ENCODE measurements at places on chromosomes 13 and 19.
A peak's percentile ranks its signal among the peaks of the same experiment; 100 is the strongest.

GRCh38 chr13:82412749-82413148 lies 1469.5 kb downstream of the SLITRK1 start:
- DNase-seq = no peak

DNA sequence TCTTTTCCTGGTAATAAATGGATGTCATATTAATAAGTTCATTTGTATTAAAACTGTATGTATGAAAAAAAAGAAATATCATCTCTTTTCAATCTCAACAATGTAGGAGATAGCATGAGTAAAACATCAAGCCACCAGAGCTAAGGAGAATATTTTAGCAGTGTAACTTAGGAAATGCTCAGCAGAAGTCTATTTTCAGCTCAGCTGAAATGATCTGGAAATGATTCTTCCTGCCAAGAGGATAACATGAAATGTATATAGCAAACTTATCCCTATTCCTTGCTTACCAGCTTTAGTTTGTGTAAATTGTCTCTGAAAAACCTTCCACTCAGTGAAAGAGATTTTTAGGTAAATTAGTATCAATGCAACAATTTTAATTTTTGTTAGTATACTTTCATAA lies 1194.4 kb downstream of the SLITRK1 start:
- no peak for DNase-seq

DNA sequence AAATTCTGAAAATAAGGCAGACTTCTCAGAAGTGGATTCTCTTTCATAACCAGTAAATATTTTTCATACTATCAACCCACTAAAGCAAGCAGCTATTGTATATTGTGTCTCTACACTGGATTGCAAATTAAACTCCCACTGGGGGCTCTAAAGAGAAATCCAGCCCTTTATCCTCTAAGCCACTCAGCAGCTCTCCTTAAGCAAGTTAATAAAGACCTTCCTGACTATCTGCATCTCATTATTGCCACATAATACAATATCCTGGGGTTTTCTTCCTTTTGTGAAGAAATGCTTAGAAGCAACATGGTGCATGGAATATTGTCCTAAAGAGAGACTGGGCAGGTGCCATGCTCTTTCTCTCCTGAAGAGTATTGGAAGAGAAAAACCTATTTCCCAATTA lies 521.3 kb downstream of the MYO16 start:
- no peak for DNase-seq

GRCh38 chr13:101527130-101527529 lies 74.7 kb downstream of the ITGBL1 start:
- no peak for DNase-seq

- no peak for DNase-seq
Observed at GRCh38 chr19:36668646-36669045, 2.0 kb upstream of the ZNF461 start.

DNA sequence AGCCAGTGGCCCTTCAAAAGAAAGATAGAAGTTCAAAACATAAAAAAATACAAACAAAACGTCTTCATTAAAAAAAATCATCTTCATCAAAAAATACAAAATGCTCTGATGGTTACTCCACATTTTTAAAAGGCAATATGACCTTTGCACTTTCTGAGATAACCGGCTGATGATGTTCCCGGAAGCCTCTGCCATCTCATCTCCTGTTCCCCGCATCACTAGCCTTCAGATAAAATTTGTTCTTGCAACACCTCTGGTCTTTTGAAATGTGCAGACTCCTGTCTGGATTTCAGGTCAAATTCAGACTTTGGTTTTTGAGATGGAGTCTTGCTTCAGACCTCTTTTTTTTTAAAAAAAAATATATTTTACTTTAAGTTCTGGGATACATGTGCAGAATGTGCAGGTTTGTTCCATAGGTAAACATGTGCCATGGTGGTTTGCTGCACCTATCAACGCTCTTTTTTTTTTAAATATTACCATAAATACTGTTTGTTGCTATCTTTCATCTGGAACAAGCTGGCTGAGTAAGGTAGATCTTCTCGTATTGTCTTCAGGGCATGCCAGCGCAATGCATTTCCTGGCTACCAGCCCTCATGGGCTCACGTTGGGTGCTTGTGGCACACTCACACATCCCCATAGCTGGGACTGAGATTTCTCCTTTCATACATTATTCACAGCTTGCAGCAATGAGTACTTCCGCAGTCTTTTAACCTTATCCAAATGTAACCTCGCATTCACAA lies 418.9 kb upstream of the ARGLU1 start:
- no peak for DNase-seq

DNA sequence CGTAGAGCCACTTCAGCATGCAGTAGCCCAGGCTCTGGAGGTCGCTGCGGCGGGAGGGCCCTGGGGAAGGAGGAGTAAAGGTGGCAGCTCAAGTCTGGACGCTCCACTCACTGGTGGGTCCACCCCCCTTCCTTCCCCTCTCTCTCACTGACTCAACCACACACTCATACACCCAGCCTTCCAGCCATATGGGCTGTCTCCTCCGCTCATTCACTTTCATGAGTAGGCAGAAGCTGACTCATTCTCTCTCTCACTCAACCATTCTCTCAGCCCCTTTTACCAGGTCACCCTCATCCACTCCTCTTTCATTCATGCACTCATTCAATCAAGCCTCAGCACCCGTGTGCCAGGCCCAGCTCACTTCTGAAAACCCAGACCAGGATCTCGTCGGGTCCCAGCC lies 27.5 kb upstream of the SIGLEC11 start:
- DNase-seq = no peak

GRCh38 chr19:334296-335071 lies 10.1 kb downstream of the MIER2 start:
- no peak for DNase-seq

DNA sequence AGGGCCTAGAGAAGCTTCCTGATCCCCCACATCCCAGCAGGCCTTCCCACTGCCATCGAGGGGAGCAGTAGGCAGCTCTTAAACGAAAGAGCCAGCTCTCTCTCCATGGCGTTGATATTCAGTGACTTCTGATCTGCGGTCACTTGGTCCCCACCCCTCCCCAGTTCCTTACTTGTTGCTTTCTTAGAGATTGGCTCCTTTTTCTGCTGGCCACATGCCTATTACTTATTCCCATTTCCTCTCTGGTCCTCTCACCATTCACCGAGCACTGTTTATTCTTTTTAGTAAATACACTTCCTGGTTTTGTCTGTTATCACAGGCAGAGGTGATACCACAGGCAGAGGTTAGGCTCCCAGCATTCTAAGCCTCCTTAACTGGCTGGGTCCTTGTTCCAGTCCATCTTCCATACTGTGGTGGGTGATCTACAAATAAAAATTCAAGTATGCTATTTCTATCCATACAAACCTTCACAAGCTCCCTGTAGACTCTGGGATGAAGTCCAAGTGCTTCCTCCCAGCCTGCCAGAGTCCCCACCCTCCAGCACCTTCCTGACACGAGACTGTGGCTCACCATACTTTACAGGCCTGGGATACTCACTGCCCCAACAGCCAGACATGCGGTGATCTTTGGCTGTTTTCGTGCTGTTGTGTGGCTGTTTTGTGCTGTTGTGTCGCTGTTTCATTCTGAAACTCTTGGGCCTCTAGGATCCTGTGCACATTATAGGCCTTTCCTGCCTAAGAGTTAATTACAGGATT lies 315.9 kb downstream of the ATP8A2 start:
- peak; percentile 62 for DNase-seq

DNA sequence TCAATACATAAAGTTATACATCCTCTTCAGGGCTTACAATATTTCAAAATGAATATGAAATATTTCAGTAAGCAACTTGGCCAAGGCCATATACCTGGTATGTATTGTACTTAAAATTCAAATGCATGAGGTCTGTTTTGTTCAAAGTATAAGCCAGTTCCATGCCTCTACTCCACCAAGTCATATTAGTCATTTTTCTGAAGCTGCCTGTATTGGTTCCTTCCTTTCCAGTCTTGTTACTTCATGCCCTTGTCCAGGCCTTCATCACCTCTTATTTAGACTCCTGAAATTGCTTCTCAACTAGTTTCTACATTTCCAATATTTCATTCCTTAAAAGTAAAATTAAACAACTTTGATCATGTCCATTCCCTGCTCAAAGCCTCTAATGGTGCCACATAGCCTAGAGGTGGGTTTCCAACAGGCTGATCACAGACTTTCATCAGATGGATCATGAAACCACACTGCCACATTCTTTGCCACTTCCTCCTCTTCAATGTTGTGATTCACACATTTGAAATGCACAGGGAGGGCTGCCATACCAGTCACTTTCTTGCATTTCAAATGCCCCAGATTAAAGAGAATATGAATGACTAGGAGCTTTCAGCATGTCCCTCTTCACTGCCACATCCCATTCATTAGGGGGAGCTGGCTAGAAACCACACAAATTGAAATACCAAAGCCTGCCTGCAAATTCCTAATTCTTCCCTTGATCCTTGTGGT lies 424.1 kb upstream of the DACH1 start:
- DNase-seq = no peak

DNA sequence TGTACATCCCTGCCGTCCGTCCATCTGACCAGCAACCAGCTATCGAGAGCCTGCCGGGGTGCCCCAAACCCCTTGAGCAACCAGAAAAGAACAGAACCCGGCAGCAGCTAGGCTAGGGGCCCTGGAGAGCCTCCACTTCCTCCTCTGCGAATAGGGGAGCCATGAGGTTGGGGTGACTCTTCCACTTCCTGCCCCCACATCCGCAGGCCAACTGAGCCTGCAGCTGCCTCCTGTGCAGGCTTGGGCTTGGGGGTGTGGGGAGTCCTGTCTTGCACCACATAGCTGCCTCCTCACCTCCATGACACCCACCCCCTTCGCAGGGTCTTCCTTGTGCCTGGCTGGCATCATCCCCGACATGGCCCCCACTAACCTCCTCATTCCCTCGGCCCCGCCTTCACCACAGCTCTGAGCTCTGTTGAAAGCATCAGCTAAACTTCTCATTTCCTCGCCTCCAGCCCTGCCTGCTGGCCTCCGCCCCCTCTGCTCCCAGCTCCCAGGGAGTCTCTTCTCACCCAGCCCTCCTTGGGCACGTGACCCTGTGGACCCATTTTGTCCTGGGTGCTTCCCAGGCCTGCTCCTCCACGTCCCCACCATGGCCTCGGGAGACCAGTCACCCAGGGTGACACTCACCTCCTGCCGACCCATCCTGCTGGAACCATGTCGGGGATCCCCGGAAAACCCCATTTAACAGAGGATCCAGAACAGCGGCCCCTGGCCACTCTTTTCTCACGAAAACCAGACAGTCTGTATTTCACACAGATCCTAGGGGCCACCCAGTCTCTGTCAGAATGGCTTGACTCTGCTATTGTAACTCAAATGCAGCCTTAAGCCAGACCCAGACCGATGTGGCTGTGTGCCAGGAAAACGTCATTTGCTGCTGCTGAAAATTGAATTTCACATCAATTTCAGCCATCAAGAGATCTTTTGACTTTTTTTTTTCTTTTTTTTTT lies 50.4 kb downstream of the MYO9B start:
- DNase-seq = peak; percentile 69

DNA sequence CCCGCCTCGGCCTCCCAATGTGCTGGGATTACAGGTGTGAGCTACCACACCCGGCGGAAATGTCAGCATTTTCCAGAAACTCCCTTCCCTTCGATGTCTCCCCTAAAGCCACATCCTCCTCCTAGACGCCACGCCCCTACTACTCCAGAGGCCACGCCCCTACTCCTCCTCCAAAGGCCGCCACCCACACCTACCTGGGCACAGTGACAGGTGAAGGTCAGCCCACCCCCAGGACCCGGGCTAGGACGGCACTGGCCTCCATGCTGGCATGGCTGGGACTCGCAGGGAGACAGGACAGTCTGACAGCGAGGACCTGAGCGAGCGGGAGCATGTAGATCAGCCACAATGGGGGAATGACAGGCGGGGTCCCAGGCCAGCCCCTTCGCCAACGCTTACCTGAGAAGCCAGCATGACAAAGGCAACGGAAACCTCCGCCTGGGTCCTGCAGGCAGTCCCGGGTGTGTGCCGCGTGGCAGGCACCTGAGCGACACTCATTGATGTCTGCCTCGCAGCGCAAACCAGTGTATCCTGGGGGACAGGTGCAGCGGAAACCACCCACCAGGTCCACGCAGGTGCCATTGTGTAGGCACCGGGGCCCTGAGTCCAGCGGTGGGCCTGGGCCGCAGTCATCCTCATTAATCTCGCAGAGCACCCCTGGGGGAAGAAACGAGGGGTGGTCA lies 22.0 kb downstream of the NOTCH3 start:
- DNase-seq = no peak

GRCh38 chr19:16283210-16284061 lies 41.2 kb upstream of the KLF2 start:
- peak; percentile 94 for DNase-seq

- no peak for DNase-seq
Observed at GRCh38 chr19:45484273-45484945, 12.4 kb downstream of the RTN2 start.

All from left hindlimb (tissue), 1 donor.